ENCODE measurements at places on chromosomes 3 and 15. TPM values are rescaled to one million over a fixed set of nuclear protein-coding genes. Genes with fewer than 3 reads are reported as not detected.

The IL17RB gene
- not detected for total RNA-seq

DNA sequence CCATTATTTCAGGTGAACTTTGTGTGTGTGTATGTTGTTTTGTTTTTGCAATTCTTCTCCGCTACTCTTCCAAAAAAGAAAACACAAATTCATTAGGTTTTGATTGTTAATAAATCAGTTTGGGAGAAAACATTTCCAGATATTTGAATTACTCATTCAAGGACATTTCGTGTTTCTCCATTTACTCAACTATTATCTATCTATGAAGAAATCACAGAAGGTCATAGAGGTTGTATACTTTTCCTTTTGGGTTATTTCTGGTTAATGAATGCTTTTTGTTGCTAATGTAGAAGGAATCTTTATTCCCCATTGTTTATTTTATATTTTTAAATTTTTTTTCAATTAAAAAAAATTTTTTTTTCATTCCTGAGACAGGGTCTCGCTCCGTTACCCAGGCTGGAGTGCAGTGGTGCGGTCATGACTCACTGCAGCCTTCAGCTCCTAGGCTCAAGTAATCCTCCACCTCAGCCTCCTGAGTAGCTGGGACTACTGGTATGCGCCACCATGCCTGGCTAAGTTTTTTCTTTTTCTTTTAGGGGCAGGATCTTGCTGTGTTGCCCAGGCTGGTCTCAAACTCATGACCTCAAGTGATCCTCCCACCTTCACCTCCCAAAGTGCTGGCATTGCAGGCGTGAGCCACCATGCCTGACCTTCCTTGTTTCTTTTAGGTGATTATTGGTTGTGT is 28.4 kb downstream of the IGF1R start:
- H3K4me1 ChIP-seq, result peaks cover 69% of the 10 kb centered on the region
- no peak for DNase-seq
- H3K27ac ChIP-seq, result no peak overlapping the region
- H3K4me3 ChIP-seq, result no peak overlapping the region
- H3K36me3 ChIP-seq, result no peaks in the 10 kb centered on the region

DNA sequence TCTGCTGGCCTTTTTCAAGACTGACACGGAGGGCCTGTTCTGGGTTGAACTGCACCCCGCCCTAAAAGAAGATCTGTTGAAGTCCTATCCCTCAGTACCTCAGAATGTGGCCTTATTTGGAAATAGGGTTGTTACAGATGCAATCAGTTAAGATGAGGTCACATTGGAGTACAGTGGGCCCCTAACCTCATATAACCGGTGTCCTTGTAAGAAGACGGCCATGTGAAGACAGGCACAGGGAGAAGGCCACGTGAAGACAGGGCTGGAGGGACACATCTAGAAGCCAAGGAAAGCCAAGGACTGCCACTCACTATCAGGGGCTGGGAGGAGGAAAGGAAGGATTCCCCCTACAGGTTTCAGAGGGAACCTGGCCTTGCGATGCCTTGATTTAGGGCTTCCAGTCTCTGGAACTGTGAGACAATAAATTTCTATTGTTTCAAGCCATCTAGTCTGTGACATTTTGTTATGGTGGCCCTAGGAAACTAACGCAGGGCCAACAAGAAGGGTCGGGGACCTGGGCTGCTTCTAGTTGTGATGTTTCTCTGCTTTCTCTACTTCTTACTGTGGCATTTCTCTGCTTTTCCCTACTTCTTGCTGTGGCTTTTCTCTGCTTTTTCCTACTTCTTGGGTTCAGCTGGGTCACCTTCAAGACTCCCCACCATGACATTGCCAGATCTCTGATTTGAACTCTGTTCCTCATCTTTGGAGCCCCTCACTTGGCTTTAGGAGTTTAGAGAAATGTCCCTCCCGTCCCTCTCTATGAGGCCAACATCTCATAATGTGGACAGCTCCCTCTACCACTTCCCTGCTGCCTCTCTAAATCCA is 4.8 kb upstream of the CCDC174 start:
- H3K4me3 ChIP-seq, result no peak overlapping the region
- no peak for DNase-seq
- no peaks in the 10 kb centered on the region for H3K4me1 ChIP-seq
- H3K36me3 ChIP-seq, result no peaks in the 10 kb centered on the region
- no peak overlapping the region for H3K27ac ChIP-seq

DNA sequence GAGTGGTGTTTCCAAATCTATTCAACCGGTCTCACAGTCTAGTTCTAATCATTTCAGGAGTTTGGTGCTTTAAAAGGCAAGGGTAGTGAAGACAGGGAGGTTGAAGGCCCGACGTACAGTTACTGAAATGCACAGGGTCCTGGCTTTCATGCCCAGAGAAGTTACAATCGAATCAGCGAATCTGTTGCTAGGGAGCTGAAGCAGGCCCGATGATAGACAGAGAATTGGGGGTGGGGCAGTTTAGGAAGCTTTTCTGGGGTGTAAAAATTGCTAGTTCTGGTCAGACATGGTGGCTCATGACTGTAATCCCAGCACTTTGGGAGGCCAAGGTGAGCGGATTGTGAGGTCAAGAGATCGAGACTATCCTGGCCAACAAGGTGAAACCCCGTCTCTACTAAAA is 63.1 kb upstream of the ATP13A3 start:
- no peak for DNase-seq
- no peak overlapping the region for H3K27ac ChIP-seq
- H3K36me3 ChIP-seq, result no peaks in the 10 kb centered on the region
- no peaks in the 10 kb centered on the region for H3K4me1 ChIP-seq

The TRANK1 gene
- total RNA-seq, result 17.7 TPM

The PLA1A gene
- total RNA-seq, result 1.7 TPM

DNA sequence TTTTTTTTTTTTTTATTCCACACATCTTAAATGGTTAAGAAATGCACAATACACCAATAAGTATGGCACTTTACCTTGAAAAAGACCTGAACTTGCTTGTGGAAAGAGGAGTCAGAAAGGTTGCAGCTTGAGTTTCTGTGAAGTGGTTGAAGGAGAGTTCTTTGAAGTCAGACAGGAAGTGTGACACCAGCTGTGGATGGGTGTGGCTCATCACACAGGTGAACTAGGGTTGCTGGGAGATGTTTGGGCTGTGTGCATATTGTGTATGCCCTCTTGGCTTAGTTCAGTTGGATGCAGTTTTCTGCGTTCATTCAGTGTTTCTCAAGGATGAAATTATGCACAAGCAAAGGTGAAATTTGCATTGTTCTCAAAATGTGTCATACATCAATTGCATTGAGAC is 6.3 kb downstream of the AEN start:
- H3K36me3 ChIP-seq, result peaks cover 58% of the 10 kb centered on the region
- no peak for DNase-seq

The NPAP1 gene
- not detected for total RNA-seq

DNA sequence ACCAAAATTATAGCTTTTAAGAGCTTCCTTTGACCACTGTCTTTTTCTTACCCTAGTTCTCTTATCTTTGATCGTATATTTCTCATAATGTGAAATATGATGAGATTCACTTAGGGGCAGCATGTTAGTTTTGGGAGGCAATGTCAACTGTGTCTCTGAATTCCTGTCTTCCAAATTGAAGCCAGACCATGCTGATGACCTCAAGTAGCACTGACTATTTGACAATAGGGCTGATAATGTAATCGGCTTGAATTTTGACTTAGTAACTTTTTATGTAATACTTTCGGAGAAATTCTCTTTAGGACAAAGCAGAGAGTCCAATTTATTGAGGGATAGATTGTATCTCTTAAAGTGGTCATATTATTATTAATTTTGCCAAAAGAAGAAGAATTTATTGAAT is 295.4 kb upstream of the TPRG1 start:
- H3K27me3 ChIP-seq, result no peaks in the 10 kb centered on the region
- no peak overlapping the region for H3K4me3 ChIP-seq
- no peak for DNase-seq
- peaks cover 18% of the 10 kb centered on the region for H3K36me3 ChIP-seq
- peaks cover 13% of the 10 kb centered on the region for H3K4me1 ChIP-seq

- H3K27ac ChIP-seq, result no peak overlapping the region
- H3K36me3 ChIP-seq, result no peaks in the 10 kb centered on the region
- no peaks in the 10 kb centered on the region for H3K4me1 ChIP-seq
- H3K4me3 ChIP-seq, result no peak overlapping the region
These were observed 47.4 kb upstream of the TPM1 start for GRCh38 chr15:62994975-62995681.

DNA sequence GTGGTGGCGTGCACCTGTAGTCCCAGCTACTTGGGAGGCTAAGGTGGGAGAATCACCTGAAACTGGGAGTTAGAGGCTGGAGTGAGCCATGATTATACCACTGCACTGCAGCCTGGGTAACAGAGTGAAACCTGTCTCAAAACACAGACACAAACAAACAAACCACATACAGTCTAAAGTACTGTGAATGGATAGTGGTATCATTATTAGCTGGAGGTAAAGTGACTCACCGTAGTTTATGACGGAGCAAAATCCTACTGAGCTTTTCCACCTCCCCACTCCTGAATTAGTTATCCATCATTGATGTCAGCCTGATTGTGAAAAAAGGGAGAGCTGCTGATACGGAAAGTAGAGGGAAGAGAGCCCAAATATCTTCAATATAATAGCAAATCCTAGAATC is 3.2 kb upstream of the CNOT10 start:
- no peaks in the 10 kb centered on the region for H3K36me3 ChIP-seq
- no peaks in the 10 kb centered on the region for H3K27me3 ChIP-seq

The PLA2G4D gene
- total RNA-seq, result 26.5 TPM

- no peaks in the 10 kb centered on the region for H3K4me1 ChIP-seq
- no peak overlapping the region for H3K27ac ChIP-seq
- no peak overlapping the region for H3K4me3 ChIP-seq
- no peaks in the 10 kb centered on the region for H3K27me3 ChIP-seq
- DNase-seq, result no peak
These were observed 296.9 kb upstream of the NECTIN3 start for GRCh38 chr3:110774496-110775265.

DNA sequence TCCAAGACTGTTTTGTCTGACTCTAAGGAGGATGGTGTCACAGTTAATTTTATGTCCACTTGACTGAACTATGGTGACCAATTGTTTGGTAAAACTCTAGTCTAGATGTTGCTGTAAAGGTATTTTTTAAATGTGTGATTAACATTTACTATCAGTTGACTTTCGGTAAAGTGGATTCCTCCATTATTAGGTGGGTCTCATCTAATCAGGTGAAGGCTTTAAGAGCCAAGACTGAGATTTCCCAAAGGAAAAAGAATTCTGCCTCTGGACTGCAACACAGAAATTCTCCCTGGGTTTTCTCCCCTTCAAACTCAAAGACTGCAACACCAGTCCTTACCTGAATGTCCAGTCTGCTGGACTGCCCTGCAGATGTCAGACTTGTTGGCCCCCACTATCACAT is 118.9 kb downstream of the OXNAD1 start:
- no peaks in the 10 kb centered on the region for H3K27me3 ChIP-seq
- DNase-seq, result no peak
- no peak overlapping the region for H3K4me3 ChIP-seq

- no peaks in the 10 kb centered on the region for H3K27me3 ChIP-seq
- no peak overlapping the region for H3K27ac ChIP-seq
- no peak overlapping the region for H3K4me3 ChIP-seq
- no peaks in the 10 kb centered on the region for H3K36me3 ChIP-seq
- DNase-seq, result no peak
- peaks cover 8% of the 10 kb centered on the region for H3K4me1 ChIP-seq
These were observed 9.0 kb upstream of the ADGRG7 start for GRCh38 chr3:100600181-100601042.

The ARL14 gene
- not detected for total RNA-seq

The CPN2 gene
- not detected for total RNA-seq

DNA sequence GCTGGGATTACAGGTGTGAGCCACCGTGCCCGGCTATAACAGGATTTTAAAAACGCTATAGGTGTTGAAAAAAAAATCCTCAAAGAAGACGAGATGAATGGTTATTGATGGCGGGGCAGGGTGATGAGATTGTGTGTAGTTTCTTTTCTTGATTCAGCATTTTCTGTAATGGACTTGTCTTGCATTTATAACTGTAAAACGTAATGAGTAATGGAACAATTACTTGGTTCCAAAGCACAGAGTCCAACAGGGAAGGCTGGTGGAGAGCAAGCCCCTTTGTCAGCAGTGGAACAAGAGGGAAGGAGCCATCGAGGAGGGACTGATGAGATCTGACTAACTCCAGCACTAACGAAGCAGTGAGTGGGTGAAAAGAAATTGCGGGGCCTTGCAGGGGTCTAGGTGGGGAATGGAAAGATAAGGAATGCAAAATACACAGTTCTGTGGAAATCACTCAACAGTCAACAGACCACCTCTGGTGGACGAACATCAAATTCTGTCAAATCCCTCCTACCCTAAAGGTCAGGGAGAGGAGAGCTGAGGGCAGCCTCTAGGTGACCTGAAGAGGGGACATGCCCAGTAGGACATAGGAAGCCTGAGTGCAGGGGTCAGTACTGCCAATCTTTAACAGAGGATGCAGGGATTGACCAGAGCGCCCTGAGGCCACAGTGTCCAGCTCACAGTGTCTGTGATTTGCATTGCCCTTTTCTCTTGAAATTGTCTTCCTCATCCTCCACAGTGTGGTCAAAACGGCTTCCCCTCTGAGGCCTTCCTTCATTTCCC is 23.1 kb upstream of the CDCP1 start:
- no peak overlapping the region for H3K4me3 ChIP-seq
- H3K27me3 ChIP-seq, result no peaks in the 10 kb centered on the region
- no peaks in the 10 kb centered on the region for H3K36me3 ChIP-seq
- H3K4me1 ChIP-seq, result peaks cover 36% of the 10 kb centered on the region
- DNase-seq, result no peak

- peaks cover 18% of the 10 kb centered on the region for H3K4me1 ChIP-seq
- no peak overlapping the region for H3K27ac ChIP-seq
- H3K4me3 ChIP-seq, result no peak overlapping the region
- no peak for DNase-seq
- H3K27me3 ChIP-seq, result no peaks in the 10 kb centered on the region
These were observed 111.3 kb upstream of the BCL6 start for GRCh38 chr3:187856555-187856954.

The MORC1 gene
- not detected for total RNA-seq

GRCh38 chr3:135081856-135082434 is 286.9 kb downstream of the EPHB1 start:
- DNase-seq, result peak; percentile 82
- no peak overlapping the region for H3K27ac ChIP-seq
- no peaks in the 10 kb centered on the region for H3K36me3 ChIP-seq
- no peaks in the 10 kb centered on the region for H3K27me3 ChIP-seq
- H3K4me1 ChIP-seq, result no peaks in the 10 kb centered on the region

DNA sequence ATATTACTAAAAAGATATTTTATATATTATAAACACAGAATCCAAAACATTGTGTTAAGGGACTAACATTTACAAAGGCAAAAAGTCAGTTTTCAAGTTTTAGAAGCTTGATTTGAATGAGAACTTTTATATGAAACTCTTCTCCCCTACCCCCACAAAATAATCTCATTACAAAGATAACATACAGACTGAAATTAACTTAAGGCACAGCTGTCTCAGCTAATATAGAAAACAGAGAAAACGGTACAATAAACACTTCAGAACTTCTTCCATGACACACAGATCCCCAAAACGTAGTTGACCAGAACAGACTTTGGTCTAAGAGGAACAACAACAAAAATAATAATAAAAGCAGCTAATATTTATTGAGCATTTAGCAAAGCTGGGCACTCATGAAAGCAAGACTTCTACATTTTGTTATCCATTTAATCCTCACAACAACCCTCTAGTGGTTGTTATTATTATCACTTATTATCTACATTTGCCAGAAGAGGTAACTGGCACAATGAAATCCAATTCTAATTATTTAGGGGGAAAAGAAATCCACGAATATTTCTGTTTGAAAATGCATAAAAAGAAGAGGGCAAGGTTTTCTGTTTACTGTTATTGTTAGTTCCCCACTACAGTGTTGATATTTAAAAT is 68.1 kb downstream of the PFN2 start:
- DNase-seq, result no peak
- H3K4me1 ChIP-seq, result no peaks in the 10 kb centered on the region
- H3K27ac ChIP-seq, result no peak overlapping the region
- H3K36me3 ChIP-seq, result no peaks in the 10 kb centered on the region

Measured in vagina (tissue), 2 donors.